HuH-7 (cell line): ENCODE measurements at places on chromosomes 2 and 18.
A peak's percentile ranks its signal among the peaks of the same experiment; 100 is the strongest.

- DNase-seq, result no peak
Measured at GRCh38 chr2:99900556-99900955, 241.8 kb downstream of the AFF3 start.

- DNase-seq, result no peak
Measured at GRCh38 chr2:174802459-174802858, 38.2 kb upstream of the CHRNA1 start.

DNA sequence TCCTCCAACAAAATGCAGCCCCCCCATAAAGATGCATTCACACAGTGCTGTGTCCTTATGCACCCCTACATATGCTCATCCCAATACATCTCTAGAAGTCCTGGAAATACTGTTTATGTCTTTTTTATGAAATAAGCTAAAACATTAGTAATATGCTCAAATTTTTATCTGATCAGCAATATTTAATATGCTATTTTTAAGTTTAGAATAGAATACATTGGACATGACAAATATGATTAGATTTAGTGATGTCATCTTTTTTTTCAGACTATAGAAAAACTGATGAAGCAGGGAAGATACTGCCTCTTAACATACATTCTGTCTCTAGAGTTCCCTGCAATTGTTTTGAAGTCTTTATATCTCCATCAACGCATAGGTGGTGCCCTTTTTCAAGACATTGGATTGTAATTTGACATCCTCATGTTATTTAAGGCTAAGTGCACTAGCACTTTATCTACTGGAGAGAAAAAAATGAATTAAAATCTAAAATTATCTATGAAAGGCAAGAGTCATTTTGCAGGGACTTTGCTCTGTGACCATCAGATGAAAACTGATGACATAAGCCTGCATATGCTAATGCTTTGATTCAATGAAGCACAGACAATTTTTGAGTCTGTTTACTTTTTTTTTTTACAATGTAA is 395.3 kb downstream of the LPIN1 start:
- DNase-seq, result no peak

DNA sequence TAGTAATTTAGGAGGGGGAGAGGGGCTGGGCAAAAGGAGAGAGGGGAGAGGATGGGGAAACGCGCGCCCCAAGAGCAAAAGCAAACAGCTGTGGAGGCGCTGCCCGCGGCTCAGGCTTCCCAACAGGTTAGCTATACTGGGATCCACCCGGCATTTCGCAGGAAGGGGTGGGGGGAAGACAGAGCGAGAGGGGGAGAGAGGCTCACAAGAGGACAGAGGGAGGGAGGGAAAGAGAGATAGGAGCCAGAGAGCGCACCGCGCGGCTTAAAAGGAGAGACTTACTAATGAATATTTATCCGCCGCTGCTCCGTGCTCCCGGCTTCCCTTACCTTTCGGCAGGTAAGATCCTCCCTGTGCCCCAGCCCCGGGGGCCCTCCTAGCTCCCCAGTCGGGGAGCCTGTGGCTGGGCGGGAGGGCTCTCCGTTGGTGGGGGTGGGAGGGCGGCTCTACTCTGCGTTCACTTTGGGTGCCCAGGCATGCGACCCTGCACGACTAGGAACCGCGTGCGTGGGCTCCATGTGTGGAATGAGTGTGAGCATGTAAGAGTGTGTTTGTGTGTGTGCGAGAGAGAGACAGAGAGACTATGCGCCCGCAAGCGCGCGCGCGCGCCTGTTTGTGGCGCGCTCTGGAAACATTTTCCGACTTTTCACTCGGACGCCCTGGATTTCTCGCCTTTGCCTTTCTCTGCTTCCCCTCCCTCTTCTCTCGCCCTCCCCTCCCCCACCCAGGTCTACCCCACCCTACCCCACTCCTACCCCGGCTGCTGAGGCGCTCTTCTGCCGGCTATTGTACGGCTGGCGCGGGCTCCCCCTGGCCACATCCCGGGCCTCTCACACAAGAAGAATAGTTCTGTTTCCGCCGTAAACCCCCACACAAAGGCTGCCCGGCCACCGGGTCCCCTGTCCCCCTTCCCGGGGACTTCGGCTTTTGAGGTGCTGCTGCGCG is 7.2 kb upstream of the SIX3 start:
- no peak for DNase-seq

- peak; percentile 60 for DNase-seq
Measured at GRCh38 chr2:120206022-120206581, 17.1 kb downstream of the TMEM185B start.

- no peak for DNase-seq
Measured at GRCh38 chr2:147182260-147182659, 662.6 kb upstream of the ACVR2A start.

GRCh38 chr2:158255257-158255656 is 153.6 kb downstream of the UPP2 start:
- DNase-seq, result no peak

GRCh38 chr2:127407661-127408003 is 10.6 kb upstream of the PROC start:
- DNase-seq, result no peak

DNA sequence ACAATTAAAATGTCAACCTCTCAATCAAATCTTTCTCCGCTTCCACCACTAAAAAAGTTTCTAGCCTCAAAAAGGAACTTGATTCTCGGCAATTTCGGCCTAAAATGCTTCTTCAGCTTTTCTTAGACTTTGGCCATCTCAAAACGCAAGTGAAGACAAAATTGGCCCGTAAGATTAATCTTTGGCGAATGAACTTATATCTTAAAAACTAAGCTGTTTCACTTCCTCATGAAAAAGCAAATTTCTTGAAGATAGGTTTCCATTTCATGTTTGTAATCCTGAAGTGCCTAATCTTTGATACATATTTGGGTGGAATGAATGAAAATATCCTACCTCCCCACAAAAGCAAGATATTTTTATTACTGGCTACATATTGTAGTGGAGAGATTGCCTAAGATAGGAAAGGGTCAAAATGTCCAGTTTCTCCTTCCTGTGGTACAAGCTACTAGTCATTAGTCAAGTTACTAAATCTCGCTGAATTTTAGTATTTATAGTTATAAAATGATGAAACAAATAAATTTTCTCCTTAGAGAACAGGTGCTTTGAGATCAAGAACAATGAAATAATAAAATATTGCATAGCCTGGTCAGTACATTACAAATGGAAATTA is 85.4 kb upstream of the ZEB2 start:
- DNase-seq, result no peak

- DNase-seq, result peak; percentile 23
Measured at GRCh38 chr2:150097901-150098531, 389.5 kb downstream of the RND3 start.

DNA sequence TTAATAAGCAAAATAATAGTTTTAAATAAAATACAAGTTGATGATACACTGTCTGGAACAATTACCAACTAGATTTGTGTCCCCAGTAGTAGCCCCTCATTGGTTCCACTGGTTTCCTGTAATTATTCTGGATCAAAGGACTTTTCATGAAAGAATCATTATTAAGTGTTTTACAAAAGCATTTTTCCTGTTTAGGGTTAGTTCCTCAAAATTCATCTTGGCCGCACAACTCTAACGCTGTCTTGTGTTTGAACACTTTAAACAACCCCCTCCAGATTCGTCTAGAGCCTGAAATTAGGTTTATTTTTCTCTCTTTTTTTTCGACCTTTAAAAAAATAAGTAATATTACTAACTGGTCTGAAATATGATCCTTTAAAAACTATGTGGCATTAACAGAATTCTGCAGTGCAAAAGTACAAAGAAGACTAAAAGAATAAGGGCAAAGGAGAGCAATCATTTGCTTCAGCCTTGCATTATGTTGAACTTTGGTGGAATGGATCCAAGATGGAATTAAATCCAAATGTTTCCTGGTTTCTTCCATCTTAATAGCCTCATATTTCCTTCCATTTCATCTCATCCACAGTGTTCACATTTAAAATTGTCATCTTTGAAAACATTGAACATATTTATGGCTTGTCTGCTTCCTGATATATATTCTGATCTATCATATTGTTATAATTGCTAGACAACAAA is 678.4 kb downstream of the IRS1 start:
- DNase-seq, result no peak

DNA sequence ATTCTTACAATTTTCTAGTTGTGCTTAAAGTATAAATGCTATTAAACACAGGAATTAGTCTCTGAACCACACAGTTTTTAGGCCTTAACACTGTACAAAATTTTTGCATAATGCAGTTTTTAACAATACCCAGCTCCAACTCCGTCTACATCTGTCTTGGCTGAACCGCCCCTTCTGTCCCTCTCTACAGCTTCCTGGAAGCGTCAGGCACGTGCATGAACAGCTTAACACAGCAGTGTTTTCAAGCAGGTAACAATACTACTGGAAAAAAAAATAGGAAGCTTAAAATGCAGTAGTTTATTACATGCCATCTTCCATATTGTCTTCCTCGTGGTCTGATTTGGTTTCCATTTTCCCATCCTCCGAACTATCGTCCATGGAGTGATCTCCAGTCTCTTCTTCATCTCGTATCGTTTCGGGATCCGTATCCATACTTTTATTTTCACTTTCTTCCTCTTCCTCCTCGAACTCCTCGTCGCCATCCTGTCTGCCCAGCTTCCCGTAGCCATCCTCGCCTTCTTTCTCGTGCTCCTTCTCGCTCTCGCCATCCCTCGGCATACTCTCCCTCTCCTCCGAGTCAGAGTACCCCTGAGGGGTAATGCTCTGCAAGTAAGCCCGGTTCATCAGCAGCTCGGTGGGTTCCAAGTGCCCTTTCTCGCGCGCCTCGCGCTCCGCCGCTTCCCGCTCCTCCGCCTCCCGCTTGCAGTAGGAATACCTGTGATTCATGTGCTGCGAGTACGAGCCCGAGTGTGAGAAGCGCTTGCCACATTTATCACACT is 130.6 kb downstream of the ZEB2 start:
- no peak for DNase-seq

- DNase-seq, result no peak
Measured at GRCh38 chr18:32613821-32614220, 143.1 kb upstream of the GAREM1 start.

DNA sequence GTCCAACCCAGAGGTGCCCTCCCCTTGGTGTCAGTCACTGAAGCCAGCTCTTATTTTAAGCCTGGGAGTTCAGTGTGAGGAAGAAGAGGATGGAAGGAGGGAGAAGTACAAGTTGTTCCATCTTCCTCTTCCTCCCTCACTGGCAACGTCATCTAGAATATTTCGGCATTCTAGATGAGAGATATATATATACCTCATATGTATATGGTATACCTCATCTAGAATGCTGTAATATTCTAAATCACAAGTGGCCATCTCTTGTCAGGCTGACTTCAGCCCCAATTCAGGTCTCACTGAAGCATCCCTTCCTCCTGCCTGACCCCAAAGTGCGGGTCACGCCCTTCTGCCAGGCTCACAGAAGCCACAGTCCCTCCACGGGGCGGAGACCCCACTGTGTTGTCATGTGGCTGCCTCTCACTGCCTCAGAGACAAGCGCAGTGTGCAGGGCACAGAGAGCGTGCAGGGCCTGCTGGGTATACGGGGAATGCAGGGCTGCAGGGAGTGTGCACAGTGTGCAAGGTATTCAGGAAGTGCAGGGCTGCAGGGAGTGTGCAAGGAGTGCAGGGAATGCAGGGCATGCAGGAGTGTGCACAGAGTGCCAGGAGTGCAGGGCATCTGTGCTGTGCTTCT is 32.8 kb upstream of the B3GNT7 start:
- DNase-seq, result no peak

DNA sequence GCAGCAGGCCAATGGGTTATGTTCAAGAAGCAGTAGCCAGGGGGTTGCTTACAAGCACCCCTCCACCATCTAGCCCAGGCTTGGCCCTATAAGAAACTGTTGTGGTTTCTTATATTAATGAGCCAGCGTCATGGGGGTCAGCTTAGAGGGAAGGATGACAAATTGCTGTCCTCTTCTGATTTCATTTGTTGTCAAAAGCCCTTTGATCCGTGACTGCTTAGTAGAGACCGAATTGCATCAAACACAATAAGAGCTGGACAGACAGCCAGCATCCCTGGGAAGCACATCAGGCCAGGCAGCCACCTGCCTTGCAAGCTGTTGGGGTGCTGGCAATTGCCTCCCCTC is 206.6 kb upstream of the SETBP1 start:
- no peak for DNase-seq

GRCh38 chr18:48950536-48951447 is at the start of gene SMAD7:
Gene SMAD7 (minus strand): TSS chr18:48950965. CDS start chr18:48950424, 541 bp downstream.
- DNase-seq, result no peak

GRCh38 chr2:237667893-237668292 is 40.5 kb downstream of the LRRFIP1 start:
- no peak for DNase-seq

DNA sequence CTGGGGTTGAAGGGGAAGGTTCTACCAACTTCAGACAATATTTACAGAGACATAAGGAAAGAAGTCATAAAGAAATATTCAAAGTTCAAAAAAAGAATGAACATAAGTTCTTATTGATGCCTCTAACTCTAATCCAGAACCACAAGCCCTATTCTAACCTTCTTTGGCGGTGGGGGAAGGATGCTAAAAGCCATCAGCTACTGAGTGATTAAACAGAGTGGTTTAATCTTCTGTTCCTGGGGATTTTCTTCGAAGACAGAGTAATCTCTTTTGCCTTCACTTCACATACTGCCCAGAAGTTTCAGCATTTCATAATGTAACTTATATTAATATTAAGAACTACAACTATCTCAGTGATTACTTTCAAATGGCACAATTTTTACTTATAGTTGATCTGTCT is 51.2 kb upstream of the TXNDC2 start:
- DNase-seq, result no peak

DNA sequence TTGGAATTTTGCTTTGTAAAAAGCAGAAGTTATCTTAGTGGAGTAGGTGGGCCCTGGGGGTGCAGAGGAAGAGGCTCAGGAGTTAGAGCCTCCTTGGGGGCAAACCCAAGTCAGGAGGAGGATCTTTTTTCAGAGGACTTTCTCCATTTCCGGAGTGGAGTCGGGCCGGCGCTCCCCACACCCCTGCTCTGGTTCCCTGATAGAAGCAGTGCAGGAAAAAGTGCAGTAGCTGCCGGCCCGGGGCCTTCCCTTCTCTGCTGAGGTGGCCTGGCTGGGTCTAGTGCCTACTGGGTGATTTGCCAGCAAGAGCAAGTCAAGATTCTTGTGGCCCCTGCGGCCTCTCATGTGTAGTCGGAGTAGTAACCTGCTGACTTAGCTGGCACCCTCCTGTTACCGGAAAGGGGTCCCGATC is 124.2 kb upstream of the HS6ST1 start:
- DNase-seq, result no peak

DNA sequence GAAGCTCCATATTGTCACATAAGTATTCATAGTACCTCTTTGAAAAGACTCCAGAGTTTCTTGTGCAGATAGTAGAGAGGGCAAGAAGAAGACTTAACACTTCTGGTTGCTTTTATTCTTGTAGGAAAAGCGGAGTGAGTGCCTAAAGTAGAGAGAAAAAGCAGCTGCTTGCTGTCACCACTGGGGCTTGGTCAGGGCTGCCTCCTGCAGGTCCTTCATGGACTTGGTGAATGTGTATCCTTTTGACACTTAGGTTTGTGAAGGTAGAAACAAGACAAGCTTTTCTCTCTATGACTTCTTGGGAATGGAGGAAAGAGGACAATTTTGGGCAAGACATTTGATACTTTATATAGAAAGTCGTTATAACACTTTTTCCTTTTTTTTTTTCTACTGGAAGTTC is 312.8 kb upstream of the FANCL start:
- peak; percentile 4 for DNase-seq

- no peak for DNase-seq
Measured at GRCh38 chr2:190379249-190379964, 28.7 kb upstream of the MFSD6 start.
